ENCODE measurements at places on chromosomes 16 and 17.
A peak's percentile ranks its signal among the peaks of the same experiment; 100 is the strongest.

- no peak for DNase-seq
Measured at GRCh38 chr16:80317599-80318037, 223.2 kb upstream of the DYNLRB2 start.

- no peak for DNase-seq
Measured at GRCh38 chr16:76946879-76947278, 244.1 kb upstream of the MON1B start.

GRCh38 chr17:78665952-78666920 lies 89.0 kb upstream of the DNAH17 start:
- no peak for DNase-seq

DNA sequence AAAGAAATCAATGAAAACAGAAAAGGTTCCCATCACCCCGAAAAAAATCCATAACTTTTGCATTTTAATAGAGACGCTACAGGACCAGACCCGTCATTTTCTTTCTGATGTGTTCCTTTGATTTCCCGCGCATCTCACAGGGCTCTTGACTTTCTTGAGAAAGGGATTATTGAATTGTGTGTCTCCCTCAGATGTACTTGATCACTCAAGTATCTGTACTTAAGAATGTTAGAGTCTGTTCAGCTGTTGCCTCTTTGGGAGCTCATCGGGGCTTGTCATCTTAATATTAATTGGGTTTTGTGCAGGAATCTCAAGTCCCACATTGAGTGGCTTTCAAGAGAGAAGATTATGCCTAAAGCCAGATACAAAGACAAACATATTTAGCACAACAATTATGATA lies 606.4 kb upstream of the SALL1 start:
- DNase-seq: no peak

GRCh38 chr16:47519996-47520679 lies 59.0 kb downstream of the PHKB start:
- no peak for DNase-seq

- DNase-seq: no peak
Measured at GRCh38 chr16:78478267-78478861, 378.9 kb downstream of the WWOX start.

GRCh38 chr16:49932434-49932833 lies 76.5 kb upstream of the ZNF423 start:
- DNase-seq: no peak

DNA sequence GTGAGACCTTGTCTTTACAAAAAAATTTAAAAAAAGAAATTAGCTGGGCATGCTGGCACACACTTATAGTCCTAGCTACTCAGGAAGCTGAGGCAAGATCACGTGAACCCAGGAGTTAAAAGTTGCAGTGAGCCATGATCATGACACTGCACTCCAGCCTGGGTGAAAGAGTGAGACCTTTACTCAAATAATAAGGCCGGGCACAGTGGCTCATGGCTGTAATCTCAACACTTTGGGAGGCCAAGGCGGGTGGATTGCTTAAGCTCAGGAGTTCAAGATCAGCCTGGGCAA lies 11.5 kb upstream of the RIPOR1 start:
- DNase-seq: no peak

DNA sequence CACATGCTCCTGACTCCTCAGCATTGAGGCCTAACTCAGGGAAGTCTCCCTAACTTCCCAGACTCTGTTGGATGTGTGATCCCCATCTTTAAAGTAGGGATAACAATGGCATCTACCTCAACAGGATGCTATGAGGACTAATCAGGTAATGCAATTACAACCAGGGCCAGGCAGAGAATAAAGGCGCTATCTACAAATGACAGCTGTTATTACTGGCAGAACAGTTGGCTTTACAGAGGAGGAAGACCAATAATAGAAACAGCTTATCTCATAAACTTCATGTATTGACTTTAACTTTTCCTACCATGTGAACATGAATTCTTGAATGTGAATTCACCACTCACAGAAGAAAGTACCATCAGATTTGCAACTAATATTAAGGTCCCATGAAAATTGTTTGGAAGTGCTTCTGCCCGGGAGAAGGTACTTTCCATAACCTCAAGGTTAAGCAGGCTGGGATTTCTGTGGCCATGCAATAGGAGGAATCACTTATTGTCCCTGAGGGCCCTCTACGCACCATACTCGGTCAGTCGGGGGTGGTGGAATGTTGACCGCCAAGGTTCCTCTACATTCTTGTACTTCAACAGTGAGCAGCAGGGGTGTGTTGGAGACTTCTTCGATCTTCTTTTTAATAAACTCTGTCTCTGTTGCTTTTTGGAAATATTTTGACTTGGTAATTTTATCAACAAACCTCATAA lies 22.6 kb upstream of the ERN1 start:
- DNase-seq: no peak

GRCh38 chr17:60305141-60305540 lies 86.8 kb downstream of the USP32 start:
- DNase-seq: no peak

DNA sequence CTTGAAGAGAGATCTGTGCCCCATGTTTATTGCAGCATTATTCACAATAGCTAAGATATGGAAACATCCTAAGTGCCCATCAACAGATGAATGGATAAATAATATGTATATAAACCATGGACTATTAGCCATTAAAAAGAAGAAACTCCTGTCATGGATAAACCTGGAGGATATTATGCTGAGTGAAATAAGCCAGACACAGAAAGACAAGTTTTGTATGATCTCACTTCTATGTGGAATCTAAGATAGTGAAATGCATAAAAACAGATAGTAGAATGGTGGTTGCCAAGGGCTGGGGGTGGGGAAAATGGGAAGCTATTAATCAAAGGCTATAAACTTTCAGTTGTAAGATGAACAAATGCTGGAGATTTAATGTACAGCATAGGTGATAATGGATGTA lies 19.9 kb upstream of the HEATR6 start:
- no peak for DNase-seq

DNA sequence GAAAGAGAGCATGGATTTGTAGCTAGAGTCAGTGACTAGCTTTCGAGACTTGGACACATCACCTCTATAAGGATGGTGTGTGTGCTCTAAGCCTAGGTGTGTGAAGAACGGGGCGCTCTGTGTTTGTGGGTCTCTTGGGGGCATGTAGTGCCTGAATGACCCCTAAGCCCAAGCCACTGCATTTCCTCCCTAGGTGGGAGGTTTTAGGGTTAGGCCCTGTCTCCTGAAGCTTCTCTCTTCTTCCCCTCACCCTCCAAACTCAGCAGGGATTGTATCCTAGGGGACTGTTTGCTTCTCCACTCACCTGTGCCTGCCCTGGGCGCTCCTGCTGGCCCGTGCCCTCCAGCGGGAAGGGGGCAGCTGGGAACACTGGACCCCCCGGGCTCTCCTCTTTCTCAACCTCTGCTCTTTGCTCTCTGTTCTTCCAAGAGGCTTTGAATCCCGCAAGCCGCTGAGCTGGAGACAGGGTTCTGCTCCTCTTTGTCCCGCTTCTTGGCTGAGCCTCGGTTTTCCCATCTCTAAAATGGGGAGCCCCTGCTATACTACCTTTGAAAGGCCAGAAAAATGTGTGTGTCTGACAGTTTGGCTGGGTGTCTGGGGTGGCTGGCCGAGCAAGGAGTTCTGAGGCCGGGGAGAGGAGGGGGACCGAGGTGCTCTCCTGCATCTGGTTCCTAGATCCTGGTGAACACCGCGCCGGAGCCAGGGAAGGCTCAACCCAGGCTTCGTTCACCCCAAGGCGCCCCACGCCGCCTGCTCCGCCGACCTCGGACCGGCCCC lies 810 bp downstream of the CYGB start:
- peak; percentile 19 for DNase-seq

DNA sequence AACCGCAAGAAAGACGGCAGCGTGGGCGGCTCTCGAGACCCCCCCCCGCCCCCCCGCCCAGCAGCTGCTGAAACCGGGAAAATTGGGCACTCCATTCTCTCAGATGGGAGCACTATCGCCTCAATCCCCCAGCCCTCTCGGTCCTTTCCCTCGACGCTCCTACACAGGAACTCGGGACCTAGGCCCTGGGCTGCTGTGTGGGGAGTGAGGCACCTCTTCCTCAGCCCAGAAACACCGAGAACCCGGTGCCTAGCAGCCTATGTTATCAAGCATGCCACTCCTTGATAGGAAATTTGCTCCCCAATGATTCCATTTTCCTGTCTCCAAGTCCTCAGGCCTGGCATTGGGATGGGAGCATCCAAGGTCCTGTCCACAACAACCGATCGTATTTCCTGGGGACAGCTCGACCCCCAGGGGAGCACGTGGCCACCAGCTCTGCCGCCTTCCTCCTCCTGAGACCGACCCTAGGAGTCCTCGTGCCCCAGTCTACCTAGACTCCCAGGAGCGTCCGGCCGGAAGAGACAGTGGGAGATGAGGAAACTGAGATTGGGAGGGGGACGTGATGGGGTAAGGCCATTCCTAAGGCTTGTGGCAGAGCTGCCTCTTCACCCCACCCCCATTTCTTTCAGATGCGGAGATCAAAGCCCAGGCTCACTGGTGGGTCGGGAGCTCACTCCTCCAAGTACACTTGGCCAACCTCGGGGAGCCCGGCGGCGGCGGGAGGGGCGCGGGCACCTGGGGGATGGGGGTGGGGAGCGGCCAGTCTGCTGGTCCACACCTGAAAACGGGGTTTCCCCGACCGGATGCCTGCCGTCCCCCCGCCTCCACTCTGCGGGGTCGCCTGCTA lies 17.5 kb upstream of the CBX8 start:
- no peak for DNase-seq

GRCh38 chr17:6548034-6548433 lies 8.3 kb downstream of the PITPNM3 start:
- DNase-seq: no peak

- DNase-seq: no peak
Measured at GRCh38 chr16:35574454-35575431, 2115.3 kb downstream of the TP53TG3F start.

GRCh38 chr17:35889241-35889640 lies 9.1 kb upstream of the CCL5 start:
- DNase-seq: no peak

- peak; percentile 94 for DNase-seq
Measured at GRCh38 chr16:65745-66144, 6.7 kb downstream of the RHBDF1 start.

DNA sequence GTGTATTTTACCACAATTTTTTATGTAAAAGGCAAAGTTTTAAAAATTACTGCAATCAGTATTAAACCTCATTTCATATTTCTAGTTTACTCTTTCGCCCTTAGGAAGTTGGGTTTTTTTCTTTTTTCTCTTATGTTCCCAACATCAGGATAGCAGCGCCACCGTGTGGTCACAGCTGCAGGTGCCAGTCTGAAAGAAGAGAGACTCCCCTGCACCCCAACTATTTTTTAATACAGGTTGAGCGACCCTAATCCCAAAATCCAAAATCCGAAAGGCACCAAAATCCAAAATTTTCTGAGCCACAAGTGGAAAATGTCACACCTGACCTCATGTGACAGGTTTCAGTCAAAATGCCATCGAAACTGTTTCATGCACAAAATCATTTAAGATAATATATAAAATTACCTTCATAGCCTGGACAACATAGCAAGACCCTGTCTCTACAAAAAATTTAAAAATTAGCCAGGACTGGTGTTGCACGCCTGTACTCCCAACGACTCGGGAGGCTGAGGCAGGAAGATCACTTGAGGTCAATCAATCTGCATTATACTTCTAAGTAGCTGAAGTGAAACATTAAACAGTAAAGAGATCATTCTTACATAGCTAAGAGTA lies 21.8 kb upstream of the ASGR2 start:
- no peak for DNase-seq

DNA sequence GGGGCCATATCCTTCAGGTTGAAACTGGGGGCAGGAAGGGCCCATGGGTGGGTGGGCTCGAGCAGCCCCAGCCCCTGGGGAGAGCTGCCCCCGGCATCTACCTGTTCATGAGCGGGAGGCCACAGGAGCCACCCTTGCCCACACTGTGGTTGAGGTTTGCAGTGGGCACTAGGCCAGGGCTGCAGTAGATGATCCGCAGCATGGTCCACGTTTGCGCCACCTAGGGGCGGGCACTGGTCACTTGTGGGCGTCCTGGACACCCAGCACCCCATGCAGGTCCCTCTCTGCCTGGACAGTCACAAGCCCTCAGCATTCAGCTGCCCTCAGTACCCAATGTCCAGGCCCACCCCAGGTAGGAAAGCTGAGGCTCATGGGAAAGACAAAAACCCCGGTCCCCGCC lies 1.8 kb upstream of the JMJD8 start:
- DNase-seq: no peak

GRCh38 chr17:31379597-31380205 lies 11.8 kb upstream of the RAB11FIP4 start:
- DNase-seq: no peak

GRCh38 chr16:27844826-27845225 lies 218.7 kb downstream of the GSG1L start:
- no peak for DNase-seq

DNA sequence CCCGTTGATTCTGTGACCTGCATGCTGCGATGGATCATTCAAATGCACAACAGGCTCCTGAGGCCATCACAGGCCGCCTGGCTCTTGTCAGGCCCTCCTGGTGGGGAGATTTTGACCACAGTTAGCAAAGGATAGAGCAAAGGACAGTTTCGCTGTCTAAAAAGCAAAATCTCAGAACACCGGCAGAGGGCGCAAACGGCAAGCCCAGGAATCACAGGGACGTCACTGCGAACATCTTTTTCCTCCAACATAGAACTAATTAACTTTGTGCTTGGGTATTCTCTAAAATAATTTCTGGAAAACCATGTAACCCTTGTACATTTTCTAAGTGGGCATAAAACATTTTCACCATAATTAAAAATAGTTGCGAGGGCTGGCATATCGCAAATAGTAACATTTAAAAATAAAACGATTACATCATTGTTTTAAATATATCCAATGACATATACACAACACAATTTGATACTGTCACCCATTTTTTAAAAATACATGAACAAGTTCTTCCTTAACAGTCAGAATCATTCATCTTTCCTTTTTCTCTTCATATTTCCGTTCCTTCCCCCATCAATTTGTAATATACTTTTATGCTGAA lies 19.7 kb upstream of the SLC47A1 start:
- DNase-seq: no peak

DNA sequence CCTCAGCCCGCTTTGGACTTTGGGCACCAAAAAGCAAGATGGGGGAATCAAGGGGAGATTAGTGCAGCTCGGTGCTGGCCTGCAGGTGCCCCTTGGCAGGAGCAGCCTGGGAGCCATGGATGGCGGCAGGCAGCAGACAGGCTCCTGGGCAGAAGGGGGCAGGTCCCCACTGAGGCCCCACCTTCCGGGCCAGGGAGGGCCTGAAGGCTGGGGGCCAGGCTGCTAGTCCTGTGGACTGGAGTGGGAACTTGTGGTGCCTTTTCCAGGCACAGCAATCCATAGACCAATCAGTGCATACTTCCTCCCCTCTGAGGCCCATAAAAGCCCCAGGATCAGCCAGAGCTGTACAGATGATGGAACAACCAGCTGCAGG lies 64.0 kb downstream of the USP32 start:
- DNase-seq: no peak

All from GM12892 (cell line).